ENCODE measurements at places on chromosomes 1 and 21.

- peak; percentile 45 for DNase-seq
Measured at GRCh38 chr1:231844986-231845502, 218.5 kb downstream of the DISC1 start.

GRCh38 chr1:8599646-8600212 lies 217.7 kb downstream of the RERE start:
- DNase-seq = no peak

DNA sequence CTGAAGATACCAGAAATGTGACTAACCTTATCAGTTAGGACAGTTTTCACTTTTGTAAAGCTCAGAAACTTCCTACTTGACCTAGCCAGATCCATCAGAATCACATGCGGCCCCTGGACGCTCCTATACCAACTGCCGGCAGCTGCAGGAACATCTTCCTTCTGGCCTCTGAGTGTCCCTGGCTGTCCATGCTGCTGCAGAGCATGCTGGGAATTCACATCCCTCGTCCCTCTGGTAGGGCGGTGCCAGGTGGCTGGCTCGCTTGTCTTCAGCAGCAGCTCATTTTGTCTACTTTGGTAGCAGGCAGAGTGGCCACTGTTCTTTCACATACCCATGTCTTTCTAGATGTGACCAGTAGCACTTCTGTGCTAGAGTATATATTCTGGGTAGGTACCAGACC lies 34.4 kb downstream of the HHAT start:
- no peak for DNase-seq

DNA sequence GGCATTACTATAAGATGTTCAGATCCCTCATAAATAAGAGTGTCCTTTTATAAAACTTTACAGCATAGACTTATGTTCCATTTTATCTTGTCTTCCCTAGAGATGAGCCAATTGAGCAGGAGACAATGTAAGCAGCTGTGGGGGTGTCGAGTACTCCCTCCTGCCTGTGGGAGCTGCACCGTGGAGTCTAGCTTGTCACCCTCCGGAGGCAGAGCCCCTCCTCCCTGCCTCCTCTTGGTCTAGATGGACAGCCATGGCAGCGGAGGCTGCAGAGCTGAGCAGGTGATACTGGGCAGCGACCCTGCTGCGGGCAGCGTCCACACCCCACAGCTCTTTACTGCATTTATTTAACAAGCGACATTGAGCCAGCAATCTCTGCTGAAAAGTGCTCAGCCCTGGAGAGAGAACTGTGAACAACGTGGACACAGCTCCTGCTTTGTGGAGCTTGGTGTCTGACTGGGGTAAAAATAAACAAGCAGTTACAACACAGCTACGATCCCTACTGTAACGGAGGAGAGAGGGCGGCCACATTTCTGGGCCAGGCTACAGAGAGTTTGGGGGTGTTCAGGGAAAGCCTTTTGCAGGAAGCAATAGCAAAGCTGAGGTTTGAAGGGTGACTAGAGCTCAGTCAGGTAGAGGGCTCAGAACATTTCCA lies 12.8 kb upstream of the KIF21B start:
- no peak for DNase-seq

GRCh38 chr1:171864308-171864707 lies 23.0 kb downstream of the DNM3 start:
- DNase-seq = no peak

- DNase-seq = no peak
Measured at GRCh38 chr1:38050397-38051078, 3.9 kb upstream of the POU3F1 start.

DNA sequence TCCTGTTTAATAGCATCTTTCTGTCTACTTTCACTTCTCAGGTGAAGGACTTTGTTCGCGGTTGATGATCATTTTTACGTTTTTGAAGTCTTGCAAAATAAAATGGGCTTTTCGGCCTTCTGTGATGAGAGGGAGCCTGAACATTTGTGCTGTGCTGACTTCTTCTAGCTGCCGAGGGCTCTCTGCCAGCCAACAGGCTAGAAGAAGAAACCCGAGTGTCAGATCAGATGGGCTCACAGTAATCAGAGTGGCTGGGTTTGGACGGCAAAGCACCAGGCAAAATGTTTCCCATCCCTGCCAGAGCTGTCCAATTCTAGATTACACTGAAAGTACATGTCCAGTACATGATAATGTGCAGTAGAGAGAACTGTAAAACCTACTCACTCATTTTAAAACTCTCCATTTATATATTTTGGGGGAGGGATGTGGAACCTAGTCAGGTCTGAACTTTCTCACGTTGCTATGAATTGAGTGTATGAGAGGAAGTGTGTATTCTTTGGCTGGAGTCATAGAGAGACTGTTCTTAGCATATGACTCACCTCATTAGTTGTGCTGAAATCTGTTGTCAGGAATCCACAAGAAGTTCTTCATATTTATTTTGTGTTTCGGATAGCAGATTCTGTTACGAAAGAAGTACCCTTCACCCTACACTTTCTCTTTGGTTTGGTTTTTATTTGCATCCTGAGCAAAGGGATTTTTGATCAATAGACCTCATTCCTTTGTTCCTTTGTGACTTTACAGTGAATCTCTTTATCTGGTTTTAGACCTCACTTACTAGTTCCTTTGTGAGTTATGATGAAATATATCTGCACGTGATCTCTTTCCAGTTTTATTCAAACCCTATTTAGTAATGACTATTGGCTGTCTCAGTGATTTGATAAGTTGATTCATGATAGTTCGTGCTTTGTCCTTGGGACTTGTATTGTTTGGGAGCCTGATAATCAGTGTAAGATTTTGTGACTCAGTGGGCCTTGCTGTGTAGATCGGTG lies 4.8 kb downstream of the ATP1A1 start:
- DNase-seq = peak; percentile 65

GRCh38 chr1:111140680-111140967 lies 601 bp downstream of the CEPT1 start:
- DNase-seq = no peak

- DNase-seq = no peak
Measured at GRCh38 chr1:89355056-89355455, 8.8 kb upstream of the GBP6 start.

DNA sequence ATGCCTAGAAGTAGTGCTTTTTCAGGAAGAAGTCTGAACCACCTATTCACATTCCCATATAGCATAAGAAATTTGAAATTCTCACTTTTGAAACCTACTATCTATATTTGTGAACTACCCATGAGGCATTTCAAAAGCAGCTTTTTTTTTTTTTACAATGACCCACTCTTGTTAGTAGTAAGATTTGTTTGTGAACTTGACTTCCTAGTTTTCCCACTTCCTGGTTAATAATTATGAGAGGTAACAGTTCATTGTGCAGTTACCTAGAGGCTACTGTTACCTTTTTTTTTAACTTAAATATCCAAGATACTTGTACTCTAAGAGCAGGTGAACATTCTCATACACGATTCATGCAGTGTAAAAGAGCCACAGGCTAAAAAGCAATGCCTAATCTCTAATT lies 371.7 kb upstream of the ADGRL2 start:
- DNase-seq = no peak

All from KBM-7 (cell line).